NCI-H1417 treated with DMSO at 0.1 percent for 48 hours (cell line): ENCODE measurements at places on chromosomes 4 and X.

DNA sequence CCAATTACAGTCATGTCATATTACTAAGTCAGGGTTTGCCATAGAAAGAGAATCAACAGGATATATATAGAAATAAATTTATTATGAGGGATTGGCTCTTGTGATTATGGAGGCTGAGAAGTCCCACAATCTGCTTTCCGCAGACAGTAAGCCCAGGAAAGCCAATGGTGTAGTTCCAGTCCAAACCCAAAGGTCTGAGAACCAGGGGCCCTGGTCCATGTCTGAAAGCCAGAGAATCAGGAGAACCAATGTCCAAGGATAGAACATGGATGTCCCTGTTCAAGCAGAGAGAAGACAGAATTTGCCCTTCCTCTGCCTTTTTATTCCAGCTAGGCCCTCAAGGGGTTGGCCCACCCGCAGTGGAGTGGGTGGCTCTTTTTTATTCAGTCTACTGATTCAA is 25.6 kb downstream of the FABP2 start:
- no peak for DNase-seq

GRCh38 chr4:42330002-42330592 is 67.2 kb upstream of the SHISA3 start:
- no peak for DNase-seq

DNA sequence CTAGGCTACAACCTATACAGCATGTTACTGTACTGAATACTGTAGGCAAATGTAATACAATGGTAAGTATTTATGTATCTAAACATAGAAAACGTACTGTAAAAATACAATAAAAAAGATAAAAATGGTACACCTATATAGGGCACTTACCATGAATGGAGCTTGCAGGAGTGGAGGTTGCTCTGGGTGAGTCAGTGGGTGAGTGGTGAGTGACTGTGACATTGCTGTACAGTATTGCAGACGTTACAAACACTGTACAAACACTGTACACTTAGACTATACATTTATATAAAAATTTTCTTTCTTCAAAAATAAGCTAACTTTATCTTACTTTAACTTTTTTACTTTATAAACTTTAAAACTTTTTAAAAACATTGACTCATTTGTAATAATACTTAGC is 190.3 kb upstream of the NR3C2 start:
- no peak for DNase-seq

DNA sequence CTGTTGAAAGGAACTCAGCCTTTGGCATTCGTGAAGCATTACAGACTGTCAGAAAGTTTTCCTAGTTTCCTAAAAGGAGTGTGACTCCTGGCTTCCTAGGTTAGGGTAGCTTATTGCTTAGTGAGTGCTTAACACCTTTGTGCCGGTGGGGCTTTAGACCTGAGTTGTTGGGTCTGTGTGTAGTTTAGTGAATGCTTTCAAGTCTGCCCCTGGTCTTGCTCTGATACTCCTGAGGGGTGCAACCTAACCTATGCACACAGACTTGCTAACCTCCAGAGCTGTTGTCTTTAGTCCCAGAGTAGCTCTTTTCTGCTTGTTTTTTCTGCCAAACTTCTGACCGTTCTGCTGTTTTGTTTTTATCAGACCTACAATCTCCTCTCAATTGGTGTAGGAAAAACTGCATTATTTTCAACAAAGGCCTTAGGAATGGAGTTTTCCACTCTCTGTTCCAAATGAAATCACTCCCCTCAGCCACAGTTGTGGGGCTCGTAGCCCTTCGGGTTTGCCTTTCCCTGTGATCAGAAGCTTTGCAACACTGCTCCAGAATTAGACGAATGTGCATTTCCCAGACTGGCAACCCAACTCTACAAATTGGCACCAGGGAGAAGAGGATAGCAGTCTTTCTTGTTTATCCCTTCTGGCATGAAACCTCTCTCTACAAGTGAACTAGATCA is 1399.1 kb upstream of the PCDH7 start:
- DNase-seq = no peak

DNA sequence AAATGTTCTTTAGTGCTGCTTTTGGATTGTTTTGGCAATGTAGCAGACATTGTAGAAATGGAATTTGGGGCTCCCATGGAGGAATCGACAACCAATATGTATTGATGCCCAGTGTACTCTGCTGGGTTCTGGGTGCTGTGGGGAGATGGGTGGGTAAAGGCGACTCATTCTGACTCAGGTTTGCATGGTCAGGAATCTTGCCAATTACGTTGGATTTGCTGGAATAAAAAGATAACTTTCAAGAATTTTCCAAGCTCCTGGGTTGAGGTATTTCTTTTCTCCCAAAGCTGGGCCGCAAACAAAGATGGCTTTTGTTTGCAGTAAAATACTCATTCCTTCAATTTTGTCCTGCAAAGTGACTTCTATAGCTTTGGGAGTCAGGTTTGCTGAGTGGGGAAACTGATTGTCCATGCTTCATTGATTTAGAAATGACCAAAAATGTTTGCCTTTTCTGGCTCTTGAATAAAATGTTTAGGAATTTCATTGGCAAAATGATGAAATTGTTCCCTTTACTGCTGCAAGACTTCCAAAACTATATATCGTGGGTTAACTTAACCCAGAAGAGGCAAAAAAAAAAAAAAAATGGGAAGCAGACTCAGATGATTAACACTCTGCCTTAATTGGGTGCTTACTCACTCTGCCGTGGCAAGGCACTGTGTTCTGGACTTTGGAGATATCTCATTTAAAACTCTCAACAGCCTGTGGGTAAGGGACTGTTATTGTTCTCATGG is 57.0 kb downstream of the RTL9 start:
- no peak for DNase-seq
